ENCODE measurements at places on chromosomes 3 and 15.

DNA sequence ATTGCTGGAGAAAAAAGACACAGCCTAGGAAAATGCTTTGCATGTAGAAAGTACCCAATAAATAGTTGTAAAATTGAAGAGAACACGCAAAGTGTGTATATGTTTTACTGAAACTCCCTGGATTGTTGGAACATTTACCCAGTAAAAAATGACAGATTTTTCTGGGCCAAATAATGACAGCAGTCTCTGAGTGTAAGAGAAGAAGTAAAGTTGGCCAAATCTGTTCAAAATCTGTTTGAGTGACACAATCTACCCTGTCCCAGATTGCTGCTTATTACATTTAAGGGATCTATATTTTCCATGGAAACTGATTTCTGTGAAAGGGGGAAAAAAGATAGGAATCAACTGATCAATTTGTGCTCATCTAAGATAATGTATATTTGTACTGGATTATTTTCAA is 267.9 kb downstream of the TUSC7 start:
- DNase-seq = no peak

GRCh38 chr3:123283657-123284398 is 82.1 kb downstream of the SEC22A start:
- no peak for DNase-seq

- DNase-seq = no peak
Observed at GRCh38 chr3:68256635-68257223, 602.3 kb upstream of the SUCLG2 start.

DNA sequence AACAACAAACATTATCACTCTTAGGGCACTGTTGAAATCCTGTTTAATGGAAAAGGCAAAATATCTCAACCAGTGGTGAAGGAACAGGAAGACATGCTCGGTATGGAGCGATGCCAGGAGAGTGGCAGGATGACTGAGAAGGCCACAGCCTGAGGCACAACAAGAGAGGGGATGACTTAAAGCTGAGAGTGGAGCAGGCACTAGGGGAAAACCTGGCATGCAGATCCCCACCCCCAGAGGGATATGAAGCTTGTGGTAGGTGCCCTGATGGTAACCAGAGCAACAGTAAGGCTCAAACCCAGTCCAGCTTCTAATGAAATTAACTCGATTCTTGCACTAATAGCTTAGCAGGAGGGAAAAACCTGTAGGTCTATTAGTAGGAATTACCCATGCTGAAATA is 40.4 kb downstream of the LYSMD4 start:
- DNase-seq = no peak

- DNase-seq = no peak
Observed at GRCh38 chr3:150124142-150124541, 153.4 kb upstream of the PFN2 start.

- no peak for DNase-seq
Observed at GRCh38 chr15:95864467-95864886, 466.0 kb upstream of the NR2F2 start.

GRCh38 chr3:99960941-99961340 is 143.3 kb downstream of the CMSS1 start:
- DNase-seq = no peak

GRCh38 chr15:72482275-72482674 is 8.1 kb downstream of the ARIH1 start:
- no peak for DNase-seq

DNA sequence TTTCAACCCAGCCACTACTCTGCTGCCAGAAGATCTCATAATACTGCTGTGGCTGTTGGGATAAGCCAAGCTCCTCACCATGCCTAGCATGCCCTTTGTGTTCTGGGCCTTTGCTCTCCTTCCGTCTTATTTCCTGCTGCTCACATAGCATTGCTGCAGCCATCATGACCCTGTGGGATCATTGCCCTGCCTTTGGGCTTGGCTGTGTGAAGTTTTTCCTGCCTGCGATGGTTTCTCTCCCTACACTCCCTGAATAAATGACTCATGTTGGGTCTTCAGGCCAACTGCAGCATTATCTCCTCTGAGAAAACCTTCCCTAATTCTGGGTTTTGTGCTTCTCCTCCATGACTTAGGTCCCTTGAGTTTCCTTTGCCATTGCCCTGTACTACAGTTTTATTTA is 20.8 kb upstream of the TRA2B start:
- no peak for DNase-seq

GRCh38 chr3:55006244-55006676 is 78.4 kb upstream of the LRTM1 start:
- no peak for DNase-seq

DNA sequence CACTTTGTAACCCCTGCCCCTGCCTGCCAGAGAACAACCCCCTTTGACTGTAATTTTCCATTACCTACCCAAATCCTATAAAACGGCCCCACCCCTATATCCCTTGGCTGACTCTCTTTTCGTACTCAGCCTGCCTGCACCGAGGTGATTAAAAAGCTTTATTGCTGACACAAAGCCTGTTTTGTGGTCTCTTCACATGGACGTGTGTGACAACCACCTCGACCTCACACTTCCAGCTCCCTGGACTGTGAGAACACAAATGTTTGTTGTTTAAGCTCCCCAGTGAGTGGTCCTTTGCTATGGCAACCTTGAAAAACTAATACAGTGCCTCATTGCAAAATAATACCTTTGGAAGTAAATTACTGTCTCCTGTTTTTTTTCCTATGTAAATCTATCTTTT is 299.2 kb upstream of the POU1F1 start:
- DNase-seq = no peak

DNA sequence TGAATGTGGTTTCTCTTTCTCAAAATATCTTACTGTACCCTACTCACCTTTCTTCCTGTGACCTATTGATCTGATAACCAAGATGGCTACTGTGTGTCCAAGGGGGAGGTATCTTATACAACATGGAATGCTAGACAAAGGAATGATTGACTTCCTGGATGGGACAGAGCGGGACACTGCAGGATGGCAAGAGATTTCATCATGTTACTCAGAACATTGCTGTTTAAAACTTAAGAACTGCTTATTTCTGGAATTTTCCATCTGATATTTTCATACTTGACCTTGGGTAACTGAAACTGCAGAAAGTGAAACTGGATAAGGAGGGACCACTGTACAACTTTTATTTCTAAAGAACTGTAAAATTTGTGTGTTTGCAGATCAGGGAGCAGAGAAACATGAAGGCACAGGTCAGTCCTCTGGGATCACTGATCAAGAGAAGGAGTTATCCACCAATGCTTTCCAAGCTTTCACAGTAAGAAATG is 18.5 kb downstream of the CNOT10 start:
- DNase-seq = no peak

DNA sequence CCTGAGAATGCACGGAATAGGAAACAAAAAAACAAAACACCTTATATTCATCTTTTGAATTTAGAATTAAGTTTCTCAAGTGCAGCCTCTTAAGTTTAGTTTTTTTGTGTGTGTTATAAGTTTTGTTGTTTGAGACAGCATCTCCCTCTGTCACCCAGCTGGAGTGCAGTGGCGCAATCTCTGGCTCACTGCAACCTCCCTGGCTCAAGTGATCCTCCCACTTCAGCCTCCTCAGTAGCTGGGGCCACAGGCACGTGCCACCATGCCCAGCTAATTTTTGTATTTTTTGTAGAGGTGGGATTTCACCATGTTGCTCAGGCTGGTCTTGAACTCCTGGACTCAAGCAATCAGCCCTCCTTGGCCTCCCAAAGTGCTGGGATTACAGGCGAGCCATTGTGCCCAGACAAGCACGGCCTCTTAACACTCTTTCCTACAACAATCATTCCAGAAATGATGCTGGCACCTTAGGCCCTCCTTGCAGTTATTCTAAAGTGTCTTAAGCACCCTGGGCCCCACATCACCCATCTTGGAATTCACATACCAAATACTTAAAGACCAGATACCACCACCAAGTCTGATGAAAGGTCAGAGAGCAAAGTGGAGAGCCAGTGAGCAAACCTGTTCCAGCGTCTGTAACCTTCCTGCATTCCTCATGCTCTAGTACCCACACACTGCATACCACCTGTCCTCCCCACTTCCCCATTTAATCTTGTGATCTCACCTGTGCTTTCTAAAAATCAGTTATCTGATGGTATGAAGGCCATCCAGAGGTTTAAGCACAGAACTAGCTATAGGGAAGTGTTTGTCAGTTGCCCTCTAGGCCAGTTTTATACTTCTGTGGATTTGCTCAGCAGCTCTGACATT is 6.9 kb upstream of the SPG11 start:
- DNase-seq = no peak

- no peak for DNase-seq
Observed at GRCh38 chr3:27193056-27193455, 176.1 kb downstream of the NEK10 start.

DNA sequence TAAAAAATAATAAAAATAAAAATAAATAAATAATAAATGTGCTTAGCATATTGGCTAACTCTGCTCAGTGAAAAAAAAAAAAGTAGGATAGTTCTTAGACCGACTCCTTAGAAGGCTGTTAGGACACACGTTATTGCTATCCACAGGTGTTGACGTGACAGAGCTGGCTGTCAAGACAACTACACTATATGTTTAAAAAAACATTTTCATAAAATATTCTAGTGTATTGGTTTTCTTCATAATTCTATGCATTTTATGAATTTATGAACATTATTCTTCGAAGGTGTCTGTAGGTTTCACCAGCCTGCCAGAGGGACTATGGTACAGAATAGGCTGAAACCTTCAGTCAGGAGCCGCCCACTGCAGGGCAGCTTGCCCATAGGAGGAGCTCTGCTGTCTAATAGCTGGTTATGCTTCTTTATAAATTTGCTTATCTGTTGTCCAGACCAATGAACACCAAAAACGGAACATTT is 9.2 kb downstream of the TM4SF1 start:
- DNase-seq = no peak

GRCh38 chr3:169295126-169295525 is 368.4 kb downstream of the MECOM start:
- no peak for DNase-seq

DNA sequence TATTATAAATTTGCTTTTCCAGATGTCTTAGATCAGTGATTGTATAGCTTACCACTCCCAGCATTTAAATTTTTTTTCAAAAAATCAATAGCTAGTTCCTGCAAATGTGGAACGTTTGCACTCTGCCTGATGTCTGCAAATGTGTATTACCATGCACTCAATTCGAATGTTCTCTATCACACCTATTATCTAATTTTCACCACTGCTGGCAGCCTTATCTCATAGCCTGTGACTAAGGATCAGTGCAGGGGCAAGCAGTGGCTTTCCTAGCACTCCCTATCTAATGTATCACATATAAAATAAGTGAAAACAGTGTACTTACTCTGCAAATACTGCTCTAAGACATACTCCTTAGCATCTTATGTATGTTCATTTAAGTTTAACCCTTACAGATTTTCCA is 196.3 kb upstream of the PLSCR5 start:
- DNase-seq = no peak

DNA sequence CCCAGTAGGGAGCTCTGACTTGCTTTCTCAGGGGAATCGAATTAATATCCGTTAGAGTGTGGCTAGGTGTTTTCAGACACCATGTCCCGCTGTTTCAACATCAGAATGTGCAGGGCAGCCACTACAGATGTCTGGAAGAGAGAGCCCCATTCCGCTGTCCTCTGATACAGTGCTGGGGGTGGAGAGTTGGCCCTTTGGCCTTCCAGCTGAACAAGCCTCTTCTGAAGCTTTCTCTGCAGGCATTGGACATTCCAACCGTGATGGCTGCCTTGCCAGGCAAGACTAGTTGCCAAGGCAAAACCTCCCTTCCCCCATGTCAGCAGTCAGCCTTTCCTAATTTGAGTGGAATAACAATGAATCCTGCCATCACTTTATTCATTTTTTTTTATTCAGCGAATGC is 1.5 kb downstream of the FAH start:
- no peak for DNase-seq

DNA sequence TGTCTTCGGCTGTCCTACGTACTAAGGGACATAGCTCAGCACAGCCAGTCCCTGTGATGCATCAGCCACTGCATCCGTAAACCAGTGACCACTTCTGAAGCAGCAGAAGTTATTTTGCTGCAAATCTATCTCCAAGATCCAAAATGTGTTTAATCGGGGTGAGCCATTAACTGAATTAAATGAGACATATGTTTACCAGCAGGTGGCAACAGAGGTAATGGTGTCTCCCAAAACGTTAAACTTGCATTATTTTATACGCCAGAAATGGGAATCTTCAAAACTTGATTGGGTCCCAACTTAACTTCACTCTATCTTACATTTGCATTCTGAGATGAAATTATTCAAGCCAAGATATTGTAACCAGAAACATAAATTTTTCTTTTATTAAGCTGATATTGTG is 75.3 kb upstream of the BOC start:
- no peak for DNase-seq

DNA sequence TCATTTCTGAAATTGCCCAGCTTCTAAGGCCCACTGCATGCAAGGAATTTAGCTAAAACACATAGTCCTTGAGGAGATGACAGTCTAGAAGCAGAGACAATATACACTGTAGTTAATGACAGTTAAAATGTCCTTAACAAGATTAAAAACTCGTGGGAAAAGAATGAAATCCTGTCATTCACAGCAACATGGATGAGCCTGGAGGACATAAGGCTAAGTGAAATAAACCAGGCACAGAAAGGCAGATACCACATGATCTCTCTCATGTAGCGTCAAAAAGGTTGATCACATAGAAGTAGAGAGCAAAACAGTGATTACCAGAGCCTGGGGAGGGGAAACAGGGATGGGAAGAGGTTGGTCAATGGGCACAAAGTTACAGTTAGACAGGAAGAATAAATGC is 36.3 kb upstream of the GOLGA8J start:
- no peak for DNase-seq

GRCh38 chr3:133476971-133477375 is 77.1 kb downstream of the BFSP2 start:
- no peak for DNase-seq

DNA sequence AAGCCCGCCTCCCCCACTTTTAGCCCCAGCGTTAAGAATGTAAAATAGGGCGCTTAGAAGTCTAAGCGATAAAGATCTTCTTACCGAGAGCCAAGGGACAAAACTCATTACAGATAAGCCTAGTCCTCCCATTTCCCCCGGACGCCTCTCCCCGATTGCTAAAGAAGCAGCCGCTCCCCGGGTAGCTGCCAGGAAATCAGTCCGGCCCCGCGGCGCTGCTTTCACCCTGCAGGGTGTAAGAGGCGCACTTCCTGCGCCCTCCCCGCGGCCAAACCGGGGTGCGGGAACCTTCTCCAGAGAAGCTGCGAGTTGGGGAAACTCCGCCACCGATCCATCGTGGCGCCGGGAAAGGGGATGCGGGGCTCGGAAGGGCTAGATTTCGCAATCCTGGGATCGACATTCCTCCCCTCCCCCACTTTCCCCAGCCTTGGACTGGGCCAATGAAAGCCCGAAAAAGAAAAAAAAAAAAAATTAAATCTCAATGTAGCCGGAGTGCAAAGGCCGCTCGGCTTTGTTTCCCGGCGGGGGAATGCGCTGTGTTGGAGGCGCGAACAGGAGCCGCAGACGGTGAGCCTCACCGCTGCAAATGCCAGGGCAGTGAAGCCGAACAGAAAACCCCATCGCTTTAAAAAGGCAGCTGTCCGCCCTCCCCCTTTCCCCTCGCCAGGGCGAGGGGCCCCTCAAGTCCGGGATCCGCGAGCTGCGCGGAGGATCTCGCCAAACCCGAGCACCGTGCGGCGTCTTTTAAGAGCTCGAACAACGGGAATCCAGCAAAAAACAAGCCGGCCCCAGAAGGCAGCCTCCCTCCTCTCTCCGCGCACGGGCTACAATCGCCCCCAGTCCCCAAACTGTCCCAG is 626 bp upstream of the PTPRG start:
- no peak for DNase-seq
